ENCODE measurements at places on chromosomes 16 and 17. TPM values are rescaled to one million over a fixed set of nuclear protein-coding genes. Genes with fewer than 3 reads are reported as not detected.

The KRTAP4-9 gene
- not detected for polyA plus RNA-seq

The CTRB1 gene
- polyA plus RNA-seq: not detected

The TBC1D3G gene
- not detected for polyA plus RNA-seq

The CCP110 gene
- 4.9 TPM for polyA plus RNA-seq

The RTN4RL1 gene
- polyA plus RNA-seq: 2.5 TPM

The MYH8 gene
- polyA plus RNA-seq: not detected

The LDAF1 gene
- polyA plus RNA-seq: 51.9 TPM

The SLC2A4 gene
- 0.02 TPM for polyA plus RNA-seq

The SEC14L1 gene
- 34.8 TPM for polyA plus RNA-seq

The P2RX1 gene
- polyA plus RNA-seq: not detected

The CYGB gene
- polyA plus RNA-seq: 18.8 TPM

The MFSD6L gene
- polyA plus RNA-seq: 0.02 TPM

The PSME3IP1 gene
- polyA plus RNA-seq: 64.8 TPM

The PRCD gene
- 0.71 TPM for polyA plus RNA-seq

The SLC5A2 gene
- polyA plus RNA-seq: 0.17 TPM

The CUEDC1 gene
- polyA plus RNA-seq: 9.2 TPM

Measured in mammary epithelial cell (primary cell).